ENCODE measurements at places on chromosomes 12 and 14.

DNA sequence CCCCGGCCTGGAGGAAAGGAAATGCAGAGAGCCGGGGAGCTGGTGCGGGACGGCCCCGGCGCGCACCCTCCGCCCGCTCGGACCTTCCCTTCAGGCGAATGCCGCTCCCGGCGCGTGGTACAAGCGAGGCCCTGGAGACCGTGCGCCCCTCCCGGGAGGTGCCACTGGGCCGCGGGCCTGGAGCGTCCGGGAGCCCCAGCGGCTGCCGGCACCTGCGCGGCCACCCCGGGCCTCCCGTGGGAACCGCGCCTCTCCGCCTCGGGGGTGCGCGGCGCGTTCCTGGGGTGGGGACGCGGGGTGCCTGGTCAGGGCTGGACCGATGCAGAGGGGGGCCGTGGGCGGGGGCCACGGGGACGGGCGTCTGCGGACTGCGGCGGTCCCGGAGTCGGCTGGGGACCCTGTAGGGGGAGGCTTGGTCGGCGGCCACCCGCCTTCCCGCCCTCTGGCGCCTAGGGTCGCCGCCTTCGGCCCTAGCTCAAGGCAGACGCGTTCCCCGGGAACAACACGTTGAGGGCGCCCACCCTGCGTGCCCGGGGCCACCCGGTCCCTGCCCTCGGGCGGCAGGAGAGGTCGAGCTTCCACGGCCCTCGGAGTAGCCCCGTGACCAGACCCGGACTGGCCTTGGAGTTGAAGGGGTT is 599 bp downstream of the PAPLN start:
- no peak for DNase-seq

GRCh38 chr12:28575593-28576205 is 385.4 kb downstream of the CCDC91 start:
- no peak for DNase-seq

DNA sequence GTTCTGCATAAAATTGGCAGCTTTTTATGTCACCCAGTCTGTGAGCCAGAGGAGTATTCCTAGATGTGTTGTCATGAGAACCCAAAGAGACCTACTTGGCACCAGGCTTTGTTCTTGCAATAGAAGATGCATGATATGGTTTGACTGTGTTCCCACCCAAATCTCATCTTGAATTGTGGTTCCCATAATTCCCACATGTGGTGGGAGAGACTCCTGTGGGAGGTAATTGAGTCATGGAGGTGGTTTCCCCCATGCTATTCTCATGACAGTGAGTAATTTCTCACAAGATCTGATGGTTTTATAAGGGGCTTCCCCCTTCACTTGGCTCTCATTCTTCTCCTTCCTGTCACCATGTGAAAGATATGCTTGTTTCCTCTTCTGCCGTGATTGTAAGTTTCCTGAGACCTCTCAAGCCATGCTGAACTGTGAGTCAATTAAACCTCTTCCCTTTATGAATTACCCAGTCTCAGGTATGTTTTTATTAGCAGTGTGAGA is 572.0 kb upstream of the ATP2B1 start:
- DNase-seq = no peak

DNA sequence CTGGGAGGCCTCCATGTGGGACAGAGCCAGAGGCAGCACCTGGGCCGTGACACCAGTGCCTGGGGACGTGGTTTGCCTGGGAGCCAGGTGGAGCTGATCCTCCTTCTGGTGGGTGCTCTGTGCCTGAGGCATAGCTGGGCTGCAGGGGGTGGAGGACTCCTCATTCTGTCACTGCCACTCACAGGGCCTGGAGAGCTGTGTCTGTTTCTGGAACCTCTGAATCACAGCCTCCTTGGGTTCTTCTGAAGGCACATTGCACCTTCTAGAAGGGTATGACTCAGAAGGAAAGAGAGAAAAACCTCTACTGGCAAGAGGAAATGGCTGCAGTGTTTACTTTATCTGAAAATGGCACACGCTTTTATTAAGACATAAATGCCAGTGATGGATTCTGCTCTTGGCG is 659.8 kb downstream of the VRK1 start:
- no peak for DNase-seq
